ENCODE measurements at places on chromosomes 4 and X.

DNA sequence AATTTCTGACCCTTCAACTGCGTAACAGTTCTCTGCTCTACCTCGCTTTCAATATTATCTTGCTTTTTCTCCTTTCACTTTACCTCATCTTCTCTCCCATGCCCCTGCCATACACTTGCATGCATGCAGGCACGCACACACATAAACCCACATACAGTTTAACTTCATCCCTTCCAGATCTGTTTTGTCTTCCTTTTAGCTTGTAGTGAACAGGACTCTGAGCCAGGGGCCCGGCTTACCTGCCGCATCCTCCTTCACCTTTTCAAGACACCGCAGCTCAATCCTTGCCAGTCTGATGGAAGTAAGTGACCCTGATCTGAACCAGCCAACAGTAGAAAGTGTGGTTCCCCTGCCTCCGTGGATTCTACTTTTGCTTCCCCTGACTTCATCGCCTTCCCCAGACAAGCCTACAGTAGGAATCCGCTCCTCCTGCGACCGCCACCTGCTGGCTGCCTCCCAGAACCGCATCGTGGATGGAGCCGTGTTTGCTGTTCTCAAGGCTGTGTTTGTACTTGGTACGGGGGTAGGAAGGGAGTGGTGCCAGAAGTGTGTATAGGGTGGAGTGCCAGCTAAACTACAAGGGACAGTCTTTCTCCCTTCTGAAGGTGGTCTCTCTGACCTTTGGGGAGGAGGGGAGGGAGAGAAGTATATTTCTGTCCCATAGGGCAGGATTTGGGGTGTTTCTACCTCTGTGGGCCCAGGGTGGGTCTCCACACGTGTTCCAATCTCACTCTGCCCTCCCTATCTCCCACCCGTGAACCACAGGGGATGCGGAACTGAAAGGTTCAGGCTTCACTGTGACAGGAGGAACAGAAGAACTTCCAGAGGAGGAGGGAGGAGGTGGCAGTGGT lies 10.7 kb downstream of the MED12 start:
- DNase-seq, result peak; percentile 9

DNA sequence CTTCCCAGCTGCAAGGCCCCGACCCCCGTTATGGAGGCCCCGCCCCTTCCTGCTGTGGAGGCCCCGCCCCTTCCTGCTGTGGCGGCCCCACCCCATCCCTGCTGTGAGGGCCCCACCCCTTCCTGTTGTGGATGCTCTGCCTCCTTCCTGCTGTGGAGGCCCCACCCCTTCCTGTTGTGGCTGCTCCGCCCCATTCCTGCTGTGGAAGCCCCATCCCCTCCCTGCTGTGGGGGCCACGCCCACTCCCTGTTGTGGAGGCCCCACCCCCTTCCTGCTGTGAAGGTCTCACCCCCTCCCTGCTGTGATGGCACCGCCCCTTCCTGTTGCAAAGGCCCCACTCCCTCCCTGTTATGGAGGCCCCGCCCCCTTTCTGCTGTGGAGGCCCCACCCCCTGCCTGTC lies 104.9 kb upstream of the PSAPL1 start:
- peak; percentile 13 for DNase-seq

DNA sequence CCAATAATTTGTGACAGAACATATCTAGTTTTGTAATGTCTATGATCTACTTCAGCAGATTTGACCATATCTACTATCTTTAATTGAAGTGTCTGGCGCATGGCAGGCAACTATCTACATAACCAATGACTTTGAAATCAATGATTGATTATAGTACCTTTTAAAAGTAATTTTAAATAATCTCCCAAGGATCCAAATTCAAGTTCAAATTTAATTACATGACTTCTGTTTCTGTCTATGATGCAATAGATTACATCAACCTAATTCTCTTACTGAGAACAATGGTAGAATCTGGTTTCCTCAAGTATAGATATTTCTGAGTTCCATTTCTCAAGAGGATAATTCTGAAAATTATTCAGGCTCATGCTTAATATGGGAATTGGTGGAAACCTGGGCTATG lies 177.4 kb upstream of the IL15 start:
- DNase-seq, result no peak

GRCh38 chr4:39987485-39987884 lies 9.8 kb upstream of the PDS5A start:
- no peak for DNase-seq

GRCh38 chr4:174282836-174283506 lies 496 bp downstream of the FBXO8 start:
- peak; percentile 71 for DNase-seq

- DNase-seq, result no peak
Observed at GRCh38 chr4:178470996-178471784, 1029.0 kb upstream of the AGA start.

DNA sequence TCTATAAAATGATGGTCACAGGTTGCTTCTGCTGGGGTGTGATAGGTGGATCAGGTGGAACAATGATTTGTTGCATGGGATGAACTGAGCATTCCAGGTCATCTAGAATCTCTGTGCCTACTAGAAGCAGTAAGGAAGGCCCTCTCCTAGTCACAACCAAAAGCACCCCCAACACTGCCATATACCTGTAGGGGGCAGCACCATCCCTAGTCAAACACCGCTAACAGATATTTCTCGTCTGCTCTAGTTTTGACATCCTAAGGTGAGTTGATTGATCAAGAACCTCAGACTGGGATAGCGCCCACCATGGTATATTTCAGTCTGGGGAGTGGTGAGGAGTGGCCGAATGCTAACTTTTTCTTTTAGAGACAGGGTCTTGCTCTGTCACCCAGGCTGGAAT lies 160.2 kb downstream of the NHS start:
- DNase-seq, result no peak

GRCh38 chr4:158236304-158237030 lies 26.2 kb downstream of the TMEM144 start:
- DNase-seq, result no peak

DNA sequence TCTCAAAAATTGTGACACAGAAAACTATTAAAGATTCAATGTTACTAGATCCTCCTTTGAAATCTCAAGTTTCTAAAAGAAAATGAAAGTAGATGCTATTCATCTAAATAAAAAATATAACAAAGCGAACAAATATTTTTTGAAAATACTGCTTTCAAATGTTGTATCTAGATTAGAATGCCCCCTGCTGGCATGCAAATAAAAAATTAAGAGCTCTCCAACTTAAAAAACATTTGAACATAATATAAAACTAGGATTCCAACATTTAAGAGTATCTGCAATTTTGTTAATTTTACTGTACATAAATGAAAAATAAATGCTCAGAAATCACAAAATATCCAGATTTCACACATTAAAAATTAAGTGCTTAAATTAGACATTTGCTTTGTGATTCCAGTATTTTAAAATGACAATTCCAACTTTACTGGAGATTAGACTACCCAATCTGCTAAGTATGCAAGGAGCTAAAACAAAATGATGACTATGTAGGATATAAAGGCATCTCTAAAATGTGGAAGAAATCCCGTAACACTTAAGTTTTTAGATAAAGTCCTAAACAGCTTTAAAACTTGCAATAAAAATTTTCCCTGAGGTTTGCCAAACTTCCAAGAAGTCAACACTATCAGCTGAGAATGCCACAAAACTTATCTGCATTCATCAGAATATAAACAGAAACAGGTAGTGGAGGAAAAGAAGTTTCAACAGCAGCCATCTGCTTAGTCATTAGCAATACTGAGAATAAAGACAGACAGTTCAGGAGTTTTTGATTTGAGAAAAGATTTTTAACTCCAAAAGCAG lies 32.7 kb downstream of the DHX15 start:
- DNase-seq, result no peak

GRCh38 chr4:177968817-177969442 lies 526.7 kb upstream of the AGA start:
- DNase-seq, result no peak

DNA sequence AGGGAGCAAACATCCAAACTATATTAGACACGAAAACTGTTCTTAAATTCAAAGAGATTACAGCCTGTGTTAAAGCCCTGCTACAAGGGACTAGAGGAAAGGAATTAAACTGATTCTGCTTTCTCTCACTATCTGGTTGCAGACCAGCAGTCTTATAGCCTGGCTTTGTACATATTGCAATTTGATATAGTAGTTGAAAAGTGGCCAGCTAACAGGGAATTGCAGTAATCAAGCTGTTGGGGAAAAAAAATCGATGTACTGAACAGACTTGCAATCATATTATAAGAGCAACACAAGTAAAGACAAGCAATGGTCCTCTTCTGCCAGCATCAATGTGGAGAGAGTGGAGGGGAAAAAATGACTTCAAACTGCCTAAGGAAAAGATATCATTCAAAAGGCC lies 364.4 kb upstream of the EPHA5 start:
- DNase-seq, result no peak

- DNase-seq, result no peak
Observed at GRCh38 chr4:23981328-23981727, 91.5 kb upstream of the PPARGC1A start.

DNA sequence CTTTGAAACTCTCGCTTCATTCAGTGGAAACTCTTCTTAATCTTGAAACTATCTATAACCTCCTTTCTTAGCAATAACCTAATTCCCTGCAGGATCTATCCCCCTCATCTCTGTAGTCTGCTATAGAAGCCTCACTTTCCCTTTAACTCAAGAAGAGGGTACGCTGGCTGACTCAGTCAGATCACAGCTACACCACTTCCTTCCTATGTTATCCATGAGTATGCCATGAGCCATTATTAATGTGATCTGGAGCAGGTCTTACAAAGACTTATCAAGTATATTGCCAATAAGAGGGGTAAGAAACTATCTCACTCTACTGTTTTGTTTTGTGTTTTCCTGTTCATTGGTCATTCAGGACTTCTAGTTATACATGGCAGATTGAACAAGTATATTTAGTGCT lies 165.3 kb downstream of the PJA1 start:
- no peak for DNase-seq

DNA sequence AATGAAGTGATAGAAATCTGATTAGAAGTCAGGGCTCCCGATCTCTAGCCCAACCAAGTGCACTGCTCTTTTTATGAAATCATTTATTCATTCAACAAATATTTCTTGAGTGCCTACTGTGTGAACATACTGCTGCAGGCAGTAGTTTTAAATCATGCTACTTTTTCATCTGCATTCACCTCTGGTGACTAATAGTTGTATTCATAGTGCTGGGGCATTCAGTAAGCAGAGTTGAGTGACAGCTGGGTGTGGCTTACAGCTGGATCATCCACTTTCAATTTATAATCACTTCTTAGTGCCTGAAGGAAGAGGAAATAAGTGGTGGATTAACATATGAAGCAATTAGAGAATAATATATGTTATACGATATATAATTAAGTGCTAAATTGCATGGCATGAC lies 94.1 kb upstream of the HPRT1 start:
- DNase-seq, result no peak

DNA sequence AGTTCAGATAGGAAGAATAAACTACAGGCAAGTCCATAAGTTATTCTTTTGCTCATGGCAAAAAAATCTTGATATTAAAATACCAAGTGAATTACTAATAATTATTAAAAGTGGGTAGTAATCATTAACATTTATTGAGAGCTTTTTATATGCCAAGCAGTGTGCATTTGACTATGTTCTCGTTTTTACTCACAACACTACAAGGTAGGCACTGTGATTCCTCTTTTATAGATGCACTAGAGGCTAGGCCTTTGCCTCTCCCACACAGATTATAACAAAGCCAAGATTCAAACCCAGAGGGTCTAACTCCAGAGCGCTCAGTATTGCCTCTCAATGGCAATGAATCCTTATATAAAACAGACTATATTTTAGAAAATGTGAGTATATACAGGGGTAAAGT lies 254.2 kb downstream of the NAF1 start:
- no peak for DNase-seq

- DNase-seq, result no peak
Observed at GRCh38 chrX:56790778-56791177, 61.7 kb downstream of the NBDY start.

All from RCC 7860 (cell line).